Dermis microvascular lymphatic vessel endothelial cell (primary cell): ENCODE measurements at places on chromosomes 1 and 21.
A peak's percentile ranks its signal among the peaks of the same experiment; 100 is the strongest.

- no peak for DNase-seq
Measured at GRCh38 chr1:71667216-71667615, 586.4 kb upstream of the ZRANB2 start.

DNA sequence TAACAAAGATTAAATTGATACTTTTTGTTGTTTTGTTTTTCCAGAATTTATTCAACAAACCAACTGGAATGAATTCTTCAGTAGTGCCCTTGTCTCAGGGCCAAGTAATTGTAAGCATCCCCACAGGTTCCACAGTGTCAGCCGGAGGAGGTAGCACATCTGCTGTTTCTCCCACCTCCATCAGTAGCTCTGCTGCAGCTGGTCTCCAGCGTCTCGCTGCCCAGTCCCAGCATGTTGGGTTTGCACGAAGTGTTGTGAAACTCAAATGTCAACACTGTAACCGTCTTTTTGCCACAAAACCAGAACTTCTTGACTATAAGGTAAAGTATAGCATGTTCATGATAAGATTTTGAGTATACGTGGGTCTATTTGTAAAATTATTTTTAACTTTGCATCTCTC is 118.5 kb downstream of the ZMYM4 start:
- no peak for DNase-seq

DNA sequence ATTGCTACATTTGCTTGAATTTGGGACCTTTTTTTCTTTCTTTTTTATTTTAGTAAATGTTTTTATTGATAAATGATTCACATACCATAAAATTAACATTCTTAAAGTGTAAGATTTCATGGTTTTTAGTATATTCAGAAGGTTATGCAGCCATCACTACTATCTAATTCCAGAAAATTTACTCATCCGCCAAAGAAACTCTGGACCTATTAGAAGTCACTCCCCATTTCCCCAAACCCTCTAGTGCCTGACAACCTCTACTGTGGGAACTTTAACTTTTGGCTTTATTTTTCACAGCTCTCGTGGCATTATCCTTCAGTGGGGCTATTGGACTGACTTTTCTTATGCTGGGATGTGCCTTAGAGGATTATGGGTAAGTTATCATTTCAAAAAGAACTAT is 4.5 kb downstream of the LEPR start:
- no peak for DNase-seq

- no peak for DNase-seq
Measured at GRCh38 chr1:186849271-186849671, 20.5 kb downstream of the PLA2G4A start.

DNA sequence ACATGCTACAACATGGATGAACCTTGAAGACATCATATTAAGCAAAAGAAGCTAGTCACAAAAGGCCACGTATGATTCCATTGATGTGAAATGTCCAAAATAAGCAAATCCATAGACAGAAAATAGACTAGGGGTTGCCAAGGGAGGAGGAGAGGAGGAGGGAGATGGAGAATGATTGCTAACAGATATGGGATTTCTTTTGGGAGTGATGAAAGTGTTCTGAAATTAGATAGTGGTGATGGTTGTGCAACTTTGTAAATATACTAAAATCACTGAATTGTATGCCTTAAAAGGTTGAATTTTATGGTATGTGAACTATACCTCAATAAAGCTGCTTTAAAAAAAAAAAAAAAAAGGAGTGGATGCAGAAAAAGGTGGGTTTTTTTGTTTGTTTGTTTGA is 7.6 kb downstream of the CLSTN1 start:
- DNase-seq, result no peak

- no peak for DNase-seq
Measured at GRCh38 chr1:235069577-235070563, 58.8 kb downstream of the TOMM20 start.

GRCh38 chr1:51535006-51535592 is 16.0 kb upstream of the EPS15 start:
- peak; percentile 79 for DNase-seq

DNA sequence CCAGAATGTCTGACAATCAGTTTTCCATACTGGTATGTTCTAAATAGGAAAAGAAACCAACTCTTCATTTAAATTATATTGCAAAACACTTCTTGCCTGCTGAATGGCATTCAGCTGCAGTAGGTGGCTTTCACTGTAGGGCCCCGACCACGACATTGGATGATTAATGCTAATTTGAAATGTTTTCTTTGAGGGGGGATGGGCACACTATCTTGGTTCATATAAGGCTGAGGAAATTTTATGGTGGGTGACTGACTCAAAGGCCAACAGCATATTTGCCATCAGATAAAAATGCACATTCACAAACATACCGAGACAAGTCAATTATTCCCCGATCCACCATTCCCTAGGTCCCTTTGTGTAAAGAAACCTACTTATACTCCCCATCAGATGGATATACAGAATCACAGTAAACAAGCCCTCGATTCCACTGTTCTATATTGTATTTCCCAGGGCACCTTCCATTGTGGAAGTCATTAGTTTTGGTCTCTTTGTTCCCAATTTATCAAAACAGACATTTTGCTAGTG is 464.2 kb upstream of the DAB1 start:
- no peak for DNase-seq

GRCh38 chr1:219568733-219569132 is 44.2 kb downstream of the ZC3H11B start:
- no peak for DNase-seq

- DNase-seq, result no peak
Measured at GRCh38 chr1:231715816-231716722, 89.5 kb downstream of the DISC1 start.

GRCh38 chr1:90955769-90956168 is 66.1 kb downstream of the ZNF644 start:
- DNase-seq, result no peak

- DNase-seq, result no peak
Measured at GRCh38 chr21:38980416-38981313, 174.9 kb downstream of the ETS2 start.

DNA sequence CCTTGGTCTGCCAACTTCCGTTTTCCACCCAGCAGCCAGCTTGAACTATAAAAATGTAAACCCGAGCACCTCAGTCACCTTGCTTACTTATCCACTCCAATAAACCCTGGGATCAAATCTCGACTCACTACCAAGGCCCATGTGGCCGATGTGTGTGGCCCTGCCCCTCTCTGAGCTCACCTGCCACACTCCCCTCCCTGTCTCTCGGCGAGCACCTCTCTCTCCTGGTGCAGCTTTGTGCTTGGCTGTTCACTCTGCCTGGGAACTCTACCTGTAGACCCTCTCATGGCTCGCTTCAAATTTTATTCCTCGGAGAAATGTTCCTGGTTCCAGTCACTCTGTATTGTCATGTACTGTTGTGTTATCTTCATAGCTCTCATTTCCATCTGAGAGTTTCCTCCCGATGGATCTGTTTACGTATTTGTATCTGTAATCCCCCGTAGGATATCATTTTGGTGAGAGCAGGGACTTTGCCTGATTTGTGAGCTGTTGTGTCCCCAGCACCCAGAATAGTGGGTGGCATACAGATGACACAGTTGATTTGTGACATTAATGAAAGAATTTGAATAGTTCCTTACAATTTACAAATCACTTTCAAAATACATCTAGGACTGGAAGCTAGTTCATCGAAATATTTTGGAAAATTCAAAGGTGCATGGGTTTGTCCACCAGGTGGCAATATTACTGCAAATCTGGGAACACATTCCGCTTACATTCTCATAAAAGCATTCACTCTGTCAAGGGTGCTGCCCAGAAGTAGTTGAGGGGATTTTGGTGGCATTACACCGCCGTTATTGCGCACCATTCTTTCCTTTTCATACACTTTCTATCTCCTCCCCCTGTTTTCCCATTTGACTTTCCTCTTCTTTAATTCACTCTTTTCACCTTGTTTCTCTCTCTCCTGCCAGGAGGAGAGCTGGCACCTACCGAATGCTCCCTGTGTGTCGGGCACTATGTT is 95.3 kb downstream of the ABCA4 start:
- DNase-seq, result peak; percentile 68

- DNase-seq, result no peak
Measured at GRCh38 chr1:112581586-112582192, 37.3 kb downstream of the ST7L start.

DNA sequence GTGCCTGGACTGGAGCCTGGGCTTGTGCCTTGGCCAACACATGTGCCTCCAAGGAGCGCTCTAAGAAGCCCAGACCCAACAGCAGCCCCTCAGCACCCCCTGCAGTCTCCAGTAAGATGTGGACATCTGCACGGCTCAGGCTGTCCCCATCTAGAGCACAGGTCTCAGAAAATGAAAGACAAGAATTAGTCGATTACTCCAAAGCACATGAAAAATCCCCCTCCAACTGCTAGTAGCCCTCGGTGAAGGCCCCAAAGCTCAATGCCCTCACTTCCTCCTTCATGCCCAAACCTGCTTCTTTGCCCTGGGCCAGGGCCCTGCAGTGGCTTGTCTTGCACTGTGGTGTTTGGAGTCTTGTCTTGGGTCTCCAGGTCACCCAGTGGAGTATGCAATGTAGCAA is 21.9 kb upstream of the ERO1B start:
- DNase-seq, result no peak

DNA sequence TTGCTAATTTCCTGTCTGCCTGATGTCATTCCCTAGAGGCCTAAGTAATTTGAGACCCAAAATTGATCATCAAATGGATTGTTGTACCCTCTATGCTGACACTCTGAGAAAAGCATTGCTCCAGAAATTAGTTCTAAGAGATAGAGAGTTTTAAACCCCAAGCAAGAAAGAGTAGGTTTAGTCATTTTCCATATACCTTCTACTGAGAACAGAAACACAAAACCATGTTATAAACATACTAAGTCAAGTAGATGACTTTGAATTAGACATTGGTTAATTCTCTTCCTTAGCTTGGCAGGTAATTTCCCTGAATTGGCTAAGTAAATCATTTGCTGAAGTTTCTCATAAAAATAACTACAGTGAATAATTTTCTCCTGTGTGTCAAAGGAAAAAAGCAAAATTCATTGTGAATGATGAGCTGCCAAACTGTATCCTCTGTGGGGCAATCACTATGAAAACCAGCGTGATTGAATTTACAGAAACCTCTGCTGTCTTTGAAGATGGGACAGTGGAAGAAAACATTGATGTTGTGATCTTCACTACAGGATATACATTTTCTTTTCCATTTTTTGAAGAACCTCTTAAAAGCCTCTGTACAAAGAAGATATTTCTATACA is 20.1 kb downstream of the FMO4 start:
- DNase-seq, result no peak

DNA sequence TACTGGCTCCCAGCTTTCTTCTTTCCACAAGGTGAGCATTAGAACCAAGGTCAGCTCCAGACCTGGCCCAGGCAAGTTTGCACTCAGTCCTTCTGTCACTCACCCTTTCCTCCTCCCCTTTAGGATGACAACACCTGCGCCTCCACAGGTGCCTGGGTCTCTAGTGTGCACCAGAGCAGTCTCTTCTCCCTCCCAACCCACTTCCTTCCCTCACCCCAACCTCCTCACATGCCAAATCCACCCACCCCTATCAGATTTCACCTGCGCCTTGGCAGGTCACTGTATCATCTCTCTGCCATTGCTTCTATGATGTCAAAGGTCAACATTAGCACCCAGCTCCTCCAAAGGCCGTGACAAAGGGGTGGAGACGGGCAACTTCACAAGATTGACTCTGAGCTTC is 38.0 kb downstream of the LBR start:
- DNase-seq, result no peak

GRCh38 chr1:119453021-119453420 is 38.1 kb downstream of the HSD3B2 start:
- DNase-seq, result no peak

- no peak for DNase-seq
Measured at GRCh38 chr21:45892916-45893739, 88.4 kb upstream of the COL6A1 start.

GRCh38 chr1:17360272-17360956 is 11.6 kb upstream of the PADI6 start:
- DNase-seq, result no peak

DNA sequence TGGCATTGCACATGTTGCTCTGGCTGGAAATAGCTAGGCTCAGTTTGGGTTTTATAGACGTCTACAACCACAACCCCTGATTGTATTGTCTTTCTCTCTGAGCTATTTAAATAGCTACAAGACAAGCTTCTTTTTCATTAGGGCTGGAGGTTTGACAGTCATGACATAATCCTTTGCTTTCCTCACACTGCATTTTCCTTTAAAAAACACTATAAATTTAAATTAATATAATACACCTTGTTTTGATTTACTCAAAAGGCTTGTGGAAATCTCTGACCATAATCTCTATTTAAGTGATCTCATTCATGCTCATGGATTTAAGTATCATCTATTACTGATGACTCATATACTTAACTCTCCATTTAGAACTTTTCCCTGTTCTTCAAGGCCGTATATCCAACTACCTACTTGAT is 50.4 kb upstream of the PTGFR start:
- no peak for DNase-seq

GRCh38 chr1:32895325-32896215 is 5.6 kb downstream of the TMEM54 start:
- DNase-seq, result no peak

DNA sequence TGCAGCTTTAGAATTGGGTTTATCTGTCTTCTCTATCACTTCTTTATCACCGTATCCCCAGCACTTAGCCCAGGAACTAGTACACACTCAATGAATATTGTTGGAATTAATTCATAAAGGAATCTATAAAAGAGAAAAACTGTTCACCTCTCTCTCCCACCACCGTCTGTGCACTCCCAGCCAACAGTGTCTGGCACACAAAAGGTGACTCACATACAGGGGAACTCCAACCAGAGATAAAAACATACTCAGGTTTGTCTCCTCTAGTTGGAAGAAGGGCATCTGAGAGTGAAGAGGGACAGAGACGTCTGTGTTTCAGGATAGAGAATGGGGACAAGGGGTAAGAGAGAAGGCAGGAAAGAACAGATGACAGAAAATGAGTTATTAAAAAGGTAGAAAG is 10.0 kb downstream of the ITLN1 start:
- no peak for DNase-seq

DNA sequence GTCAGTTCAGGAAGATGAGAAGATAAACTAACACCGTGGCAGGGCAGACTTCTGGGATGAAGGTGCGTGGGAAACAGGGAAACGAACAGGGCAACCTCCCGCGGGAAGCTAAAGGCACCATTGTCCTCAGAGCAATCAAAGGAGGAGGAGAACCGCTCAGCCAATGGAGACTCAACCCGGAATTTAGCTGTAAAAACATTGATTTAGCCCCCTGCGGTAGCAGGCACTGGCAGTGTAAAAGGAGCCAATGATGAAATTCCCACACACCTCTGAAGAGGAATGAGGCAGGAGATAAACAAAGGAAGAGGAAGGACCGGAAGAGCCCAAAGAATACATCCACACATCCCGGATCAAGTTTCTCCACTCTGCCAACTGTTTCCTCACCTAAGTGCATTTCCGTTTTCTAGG is 19.5 kb downstream of the HLCS start:
- DNase-seq, result peak; percentile 78

GRCh38 chr1:171805395-171806115 is 24.1 kb downstream of the METTL13 start:
- no peak for DNase-seq

GRCh38 chr1:245154429-245155271 is at the start of gene KIF26B:
Gene KIF26B (plus strand): TSS chr1:245154985. CDS start chr1:245155425, 440 bp downstream.
- peak; percentile 57 for DNase-seq

GRCh38 chr1:43881415-43881814 is 52.2 kb upstream of the ARTN start:
- no peak for DNase-seq

GRCh38 chr1:83102630-83103071 is 896.3 kb downstream of the TTLL7 start:
- no peak for DNase-seq

- no peak for DNase-seq
Measured at GRCh38 chr1:11523746-11524464, 45.0 kb downstream of the DISP3 start.

GRCh38 chr1:156622581-156623297 is 3.5 kb downstream of the HAPLN2 start:
- no peak for DNase-seq

GRCh38 chr1:25706146-25707089 is 89.8 kb downstream of the MAN1C1 start:
- no peak for DNase-seq
